ENCODE measurements at places on chromosomes 2 and 18.

DNA sequence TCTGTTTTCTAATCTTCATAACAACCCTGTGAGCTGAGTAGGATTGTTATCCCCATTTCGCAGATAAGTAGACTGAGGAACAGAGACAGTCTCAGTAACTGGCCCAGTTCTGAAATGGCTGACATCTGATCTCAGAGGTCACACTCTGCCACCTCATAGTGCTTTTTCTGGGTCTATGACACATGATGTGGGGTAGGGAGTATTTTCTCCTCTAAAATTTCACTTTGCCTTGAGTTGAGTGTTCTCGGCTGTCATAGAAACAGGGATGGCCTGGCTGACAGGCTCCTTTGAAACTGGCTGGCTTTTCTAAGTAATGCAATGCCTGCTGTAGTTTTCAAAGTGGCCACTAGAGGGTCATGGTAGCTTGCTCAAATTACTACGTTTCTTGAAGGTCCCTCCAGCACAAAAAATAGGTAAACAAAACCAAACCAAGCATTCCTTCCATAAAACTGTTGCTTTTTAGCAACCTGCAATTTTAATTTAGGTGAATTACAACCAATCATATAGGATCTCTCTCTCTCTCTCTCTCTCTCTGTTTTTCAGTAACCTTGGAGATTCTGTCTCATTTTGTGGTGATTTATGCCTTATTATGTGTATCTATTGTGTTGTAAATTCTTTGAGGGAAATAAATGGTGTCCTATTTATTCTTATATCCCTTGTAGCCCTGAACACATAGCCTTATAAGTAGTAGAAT, 84.2 kb upstream of the TTN start:
- DNase-seq: peak; percentile 42

GRCh38 chr2:44100351-44100750, 68.3 kb upstream of the PPM1B start:
- no peak for DNase-seq

- no peak for DNase-seq
These were observed 238.2 kb upstream of the RBBP8 start for GRCh38 chr18:22694954-22695353.

GRCh38 chr2:217671871-217672270, 330.9 kb downstream of the TNS1 start:
- DNase-seq: no peak

DNA sequence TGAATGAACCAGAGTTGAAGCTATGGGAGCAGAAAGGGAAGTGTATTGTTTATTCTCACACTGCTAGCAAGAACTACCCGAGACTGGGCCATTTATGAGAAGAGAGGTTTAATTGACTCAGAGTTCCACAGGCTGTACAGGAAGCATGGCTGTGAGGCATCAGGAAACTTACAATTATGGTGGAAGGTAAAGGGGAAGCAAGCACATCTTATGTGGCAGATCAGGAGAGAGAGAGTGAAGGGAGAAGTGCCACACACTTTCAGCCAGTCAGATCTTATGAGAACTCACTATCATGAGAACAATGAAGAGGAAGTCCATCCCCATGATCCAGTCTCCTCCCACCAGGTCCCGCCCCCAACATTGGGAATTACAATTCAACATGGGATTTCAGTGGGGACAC, 383.2 kb upstream of the SLC14A2 start:
- DNase-seq: no peak

DNA sequence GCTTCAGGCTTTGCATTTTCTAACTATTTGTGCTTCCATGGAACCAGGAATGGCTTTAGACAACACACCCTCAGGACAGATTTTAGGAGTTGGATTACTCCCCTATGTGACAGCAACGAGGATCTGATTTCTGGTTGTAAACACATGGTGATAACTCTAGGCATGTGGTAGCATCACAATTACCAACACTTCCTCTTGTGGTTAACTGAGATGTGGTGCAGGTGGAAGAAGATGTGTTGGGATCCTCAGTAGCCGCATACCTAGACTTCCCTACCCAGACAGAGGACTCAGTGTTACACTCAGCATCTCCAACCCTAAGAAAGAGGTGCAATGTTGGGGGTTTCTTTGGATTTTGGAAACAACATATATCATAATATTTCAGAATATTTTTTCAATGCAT, 234.8 kb downstream of the DOK6 start:
- no peak for DNase-seq

DNA sequence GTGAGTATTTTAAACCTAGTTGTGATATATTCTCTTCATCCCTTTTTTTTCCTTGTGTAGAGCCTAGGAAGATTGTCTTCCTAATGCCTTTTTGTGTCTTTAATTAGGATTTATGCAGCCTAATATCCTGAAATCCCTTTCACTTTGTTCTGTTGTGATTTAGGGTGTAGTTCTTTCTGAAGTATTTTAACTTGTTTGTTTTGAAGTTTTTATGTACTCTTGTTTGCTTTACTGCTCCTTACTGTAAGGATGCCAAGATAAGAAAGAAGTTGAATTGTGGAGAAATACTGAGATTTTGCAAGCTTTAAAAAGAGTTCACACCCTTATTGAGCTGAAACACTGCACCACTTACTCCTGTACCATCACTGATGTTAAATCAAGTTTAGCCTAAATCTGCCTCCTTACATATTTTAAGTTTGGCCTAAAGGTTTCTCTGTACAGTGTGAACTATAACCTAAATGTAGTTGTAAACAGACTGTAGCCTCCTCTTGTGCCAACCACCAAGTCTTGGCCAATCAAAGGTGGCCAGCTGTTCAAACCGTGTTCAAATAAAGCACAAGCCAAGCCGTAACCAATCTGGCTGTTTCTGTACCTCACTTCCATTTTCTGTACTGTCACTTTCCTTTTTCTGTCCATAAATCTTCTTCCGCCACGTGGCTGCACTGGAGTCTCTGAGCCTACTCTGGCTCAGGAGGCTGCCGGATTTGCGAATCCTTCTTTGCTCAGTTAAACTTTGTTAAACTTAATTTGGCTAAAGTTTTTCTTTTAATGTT, 17.7 kb upstream of the ACOXL start:
- DNase-seq: no peak

GRCh38 chr2:218000136-218000535, 2.7 kb downstream of the TNS1 start:
- no peak for DNase-seq

- no peak for DNase-seq
These were observed 26.1 kb downstream of the RAB31 start for GRCh38 chr18:9734189-9734588.

DNA sequence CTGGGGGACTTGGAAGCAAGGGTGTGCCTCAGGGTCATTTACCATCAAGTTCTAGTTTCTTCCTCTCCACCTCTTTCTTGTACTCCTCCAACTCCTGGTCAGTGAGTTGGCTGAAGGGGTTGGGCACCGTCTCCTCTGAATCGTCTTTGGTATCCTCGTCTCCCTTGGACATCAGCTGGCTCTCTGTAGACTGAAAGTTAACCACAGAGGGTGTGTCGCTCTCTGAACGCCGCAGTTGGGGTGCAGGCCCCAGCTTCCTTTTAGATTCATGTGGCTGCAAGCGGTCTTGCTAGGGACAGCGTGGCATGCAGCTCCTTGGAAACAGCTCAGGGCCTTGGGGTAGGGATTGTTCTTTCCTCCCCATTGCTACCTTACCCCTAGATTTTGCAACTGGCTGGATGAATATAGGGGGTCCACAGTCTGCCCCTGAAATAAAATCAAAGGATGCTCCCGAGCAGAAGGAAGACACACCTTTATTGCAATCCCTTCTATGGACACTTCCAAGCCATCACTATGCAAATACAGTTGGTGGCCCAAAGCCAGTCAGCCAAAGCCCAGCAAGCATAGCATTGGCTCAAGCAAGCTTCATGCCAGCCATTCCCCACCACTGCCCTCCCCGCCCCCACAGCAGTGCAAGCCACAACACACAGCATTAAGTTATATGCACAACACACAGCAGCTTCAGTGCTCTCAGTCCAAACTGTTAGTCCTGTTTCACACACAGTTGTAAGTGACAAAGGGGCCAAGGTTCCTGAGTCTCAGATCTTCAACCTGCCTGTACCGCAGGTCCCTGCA, 93.2 kb downstream of the ADD2 start:
- no peak for DNase-seq

GRCh38 chr2:10909996-10910341, 1.8 kb upstream of the KCNF1 start:
- DNase-seq: no peak

- no peak for DNase-seq
These were observed 123.6 kb downstream of the LPIN1 start for GRCh38 chr2:11870064-11870463.

DNA sequence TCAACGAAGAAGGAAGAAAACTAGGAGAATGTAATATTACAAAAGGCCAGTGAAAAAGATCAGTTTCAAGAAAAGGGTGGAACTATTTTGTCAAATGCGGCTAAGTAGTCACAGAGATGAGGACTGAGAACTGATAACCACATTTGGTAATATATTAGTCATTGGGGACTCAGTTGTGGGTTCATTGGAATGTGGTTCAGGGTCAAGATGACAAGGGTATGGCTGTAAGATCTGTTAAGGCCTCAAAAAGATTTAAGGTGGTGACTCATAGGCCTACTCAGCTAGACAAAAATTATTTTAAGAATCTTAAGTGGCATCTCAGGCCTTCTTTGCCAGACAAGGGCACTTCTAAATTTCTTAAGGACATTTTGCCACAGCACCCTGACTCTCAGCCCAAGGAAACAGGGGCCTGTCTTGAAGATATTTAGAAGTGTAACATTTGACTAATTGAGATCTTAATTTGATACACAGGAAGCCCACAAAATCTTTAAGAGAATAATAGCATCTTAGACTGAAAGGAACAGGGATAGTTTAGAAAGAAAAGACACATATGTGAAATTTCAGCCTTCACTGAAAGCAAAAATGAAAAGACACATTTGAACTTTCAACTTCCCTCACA, 81.3 kb downstream of the STRADB start:
- no peak for DNase-seq

DNA sequence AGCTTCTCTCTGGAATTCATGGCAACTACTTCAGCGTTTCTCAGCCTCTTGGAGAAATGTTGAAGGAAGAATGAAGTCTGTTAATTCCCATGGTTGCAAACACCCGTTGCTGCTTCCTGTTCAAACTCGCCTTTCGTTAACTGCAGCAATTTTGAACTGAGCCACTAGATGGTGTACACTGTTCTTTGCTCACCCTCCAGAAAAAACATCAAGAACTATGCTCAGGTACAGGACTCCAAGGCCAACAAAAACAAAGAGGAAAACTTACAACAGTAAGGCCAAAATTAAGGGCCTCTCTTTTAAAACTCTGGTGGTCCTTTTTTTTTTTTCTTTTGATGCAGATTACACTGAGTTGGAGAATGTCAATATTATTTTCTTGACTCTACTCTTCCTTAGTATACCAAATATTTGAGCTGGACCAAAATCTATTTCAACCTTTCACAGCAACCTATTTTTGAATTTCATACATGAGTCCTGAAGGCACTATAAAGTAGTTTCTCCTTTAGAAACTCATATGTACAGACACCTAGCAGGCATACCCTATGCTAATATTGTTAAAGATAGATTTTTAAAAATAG, 58.2 kb downstream of the KLHL14 start:
- DNase-seq: no peak

- DNase-seq: peak; percentile 73
These were observed 34.0 kb downstream of the UXS1 start for GRCh38 chr2:106159866-106160785.

- DNase-seq: no peak
These were observed 27.0 kb downstream of the GCA start for GRCh38 chr2:162370931-162371330.

GRCh38 chr2:898319-898718, 52.3 kb upstream of the SNTG2 start:
- no peak for DNase-seq

- DNase-seq: no peak
These were observed 97.1 kb upstream of the TNP1 start for GRCh38 chr2:216956820-216957493.

DNA sequence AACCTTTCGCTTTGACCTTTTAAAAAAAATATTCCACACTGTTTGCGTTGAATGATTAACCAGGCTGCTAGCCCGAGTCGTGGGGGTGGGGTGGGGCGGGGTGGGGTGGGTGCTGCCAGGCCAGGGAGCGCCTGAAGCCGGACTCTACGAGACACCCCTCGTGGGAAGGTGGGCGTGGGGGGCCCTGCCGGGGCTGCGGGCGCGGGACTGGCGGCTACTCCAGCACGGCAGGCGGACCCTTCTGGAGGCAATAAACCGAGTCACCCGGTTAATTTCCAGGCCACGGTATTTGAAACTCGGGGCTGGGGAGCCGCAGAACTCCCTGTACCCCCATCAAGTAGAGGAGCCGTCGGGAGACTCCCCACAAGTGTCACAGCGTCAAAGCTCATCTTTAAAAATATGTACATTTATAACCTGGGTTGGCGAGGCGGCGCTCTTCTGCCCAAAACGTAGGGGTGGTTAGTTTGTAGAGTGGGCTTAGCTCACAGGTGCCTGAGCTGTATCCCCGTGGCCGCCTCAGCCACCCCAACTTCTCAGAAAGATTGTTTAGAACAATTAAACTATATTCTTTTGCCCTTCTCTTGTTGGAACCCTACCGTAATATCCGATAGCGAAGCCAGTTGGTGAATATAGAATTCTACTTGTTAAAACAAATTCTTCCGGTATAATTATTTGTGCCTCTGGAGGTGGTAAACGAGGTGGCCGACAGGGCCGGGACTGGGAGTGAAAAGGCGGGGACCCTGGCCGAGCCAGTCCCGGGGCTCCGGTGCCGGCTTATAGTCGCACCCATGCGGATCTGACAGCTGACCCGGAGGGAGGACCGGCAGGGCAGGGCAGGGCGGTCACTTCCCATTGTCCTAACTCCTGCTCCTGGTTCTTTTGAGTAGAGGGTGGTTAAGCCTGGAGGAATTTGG, 1.4 kb downstream of the B3GNT2 start:
- peak; percentile 53 for DNase-seq

DNA sequence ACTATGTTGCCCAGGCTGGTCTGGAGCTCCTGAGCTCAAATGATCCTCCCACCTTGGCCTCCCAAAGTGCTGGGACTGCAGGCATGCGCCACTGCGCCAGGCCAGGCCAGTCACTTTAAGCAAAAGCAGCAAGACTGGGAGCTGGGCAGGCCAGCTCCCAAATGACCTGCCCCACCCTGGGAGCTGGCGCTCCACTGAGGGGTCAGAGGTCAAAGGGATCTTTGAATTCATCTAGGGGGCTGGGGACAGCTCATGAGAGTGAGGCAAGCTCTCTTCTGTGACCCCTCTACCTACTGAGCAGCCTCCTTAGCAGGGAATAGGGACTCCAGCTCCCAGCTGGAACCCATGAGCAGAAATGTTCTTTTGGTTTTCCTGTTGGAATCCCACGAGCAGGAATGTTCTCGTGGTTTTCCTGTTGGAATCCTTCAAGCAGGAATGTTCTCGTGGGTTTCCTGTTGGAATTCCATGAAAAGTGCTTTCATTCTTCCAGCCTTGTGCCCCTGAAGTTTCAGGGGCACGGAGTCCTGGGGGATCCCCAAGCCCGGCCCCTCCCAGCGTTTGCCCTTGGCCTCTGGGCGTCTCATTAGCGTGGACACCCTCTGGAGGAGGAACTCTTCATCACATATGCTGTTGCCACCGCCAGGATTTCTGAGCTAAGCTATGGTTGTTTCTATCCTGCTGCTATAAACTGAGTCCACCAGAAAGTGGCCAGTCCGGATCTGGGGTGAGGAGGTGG, 162.0 kb upstream of the HAAO start:
- no peak for DNase-seq

Measured in activated T-cell treated with anti-CD3 and anti-CD28 coated beads, Interleukin-2, amount 50 U/mL, for 24 hours (primary cell).